ENCODE measurements at places on chromosomes 7 and 10.

GRCh38 chr7:5424749-5425506 lies 1.3 kb upstream of the TNRC18 start:
- DNase-seq = no peak

GRCh38 chr7:261341-262250 lies 28.4 kb upstream of the FOXL3 start:
- DNase-seq = no peak

- DNase-seq = no peak
Observed at GRCh38 chr10:26806557-26806956, 54.2 kb downstream of the ABI1 start.

- no peak for DNase-seq
Observed at GRCh38 chr7:116529250-116529649, 4.4 kb downstream of the CAV1 start.

DNA sequence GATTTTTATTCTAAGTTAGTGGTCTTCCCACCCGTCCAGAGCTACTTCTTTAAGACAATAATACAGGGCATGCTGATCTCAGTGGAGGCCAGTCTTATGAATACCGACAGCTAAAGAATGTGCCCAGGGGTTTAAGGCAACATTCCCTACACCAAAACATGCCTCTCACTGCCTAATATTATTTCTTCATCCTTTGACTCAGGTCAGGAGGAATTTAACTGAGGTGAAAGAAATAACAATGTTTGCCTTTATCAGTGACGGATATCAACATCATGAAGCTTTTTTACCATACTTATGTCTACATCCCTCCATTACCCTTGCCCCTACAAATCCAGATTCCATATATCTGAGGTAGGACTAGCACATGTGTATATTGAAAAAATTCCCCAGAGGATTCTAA lies 33.3 kb upstream of the TES start:
- no peak for DNase-seq

GRCh38 chr10:78473006-78473405 lies 439.3 kb downstream of the RPS24 start:
- DNase-seq = no peak

- DNase-seq = peak; percentile 8
Observed at GRCh38 chr7:155506854-155507337, 39.5 kb downstream of the CNPY1 start.

DNA sequence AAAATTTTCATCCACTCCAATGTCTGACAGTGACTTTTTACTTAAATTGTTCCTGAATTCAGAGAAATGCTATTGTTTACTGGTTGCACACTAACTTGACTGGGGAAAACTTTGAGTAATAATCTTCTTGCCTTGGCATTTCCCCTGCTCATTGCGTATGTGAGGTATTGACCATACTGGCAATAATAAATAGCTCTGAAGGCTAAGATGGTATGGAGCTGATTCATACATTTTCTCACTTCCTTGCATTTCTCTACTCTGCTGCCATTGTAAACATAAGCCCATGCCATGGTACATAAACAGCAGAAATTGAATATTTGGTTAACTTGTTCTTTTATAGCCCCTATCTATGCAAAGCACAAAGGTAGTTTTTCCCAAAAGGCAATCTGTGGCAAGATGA lies 290.0 kb downstream of the RNLS start:
- no peak for DNase-seq

GRCh38 chr7:124992851-124993562 lies 63.4 kb upstream of the POT1 start:
- DNase-seq = peak; percentile 4
